LHCN-M2 (cell line): ENCODE measurements at places on chromosomes 11 and 22. TPM values are rescaled to one million over a fixed set of nuclear protein-coding genes. Genes with fewer than 3 reads are reported as not detected.

Gene HEPHL1
- not detected in 2 replicates for total RNA-seq

Gene C22orf31
- total RNA-seq: not detected in 2 replicates

Gene APIP
- 27.0 and 28.1 TPM in 2 replicates for total RNA-seq

Gene RFPL1
- not detected in 2 replicates for total RNA-seq

Gene LINC01488
- total RNA-seq: not detected in 2 replicates

Gene SEPTIN5
- 33.2 and 44.8 TPM in 2 replicates for total RNA-seq

Gene TYR
- not detected in 2 replicates for total RNA-seq

Gene TMEM151A
- 0.23 and 0.32 TPM in 2 replicates for total RNA-seq

Gene GSC2
- not detected in 2 replicates for total RNA-seq

Gene PNPLA3
- 21.7 and 23.0 TPM in 2 replicates for total RNA-seq

Gene LRRC55
- total RNA-seq: not detected in 2 replicates

Gene PPFIBP2
- total RNA-seq: 4.7 and 5.0 TPM in 2 replicates

Gene APOBEC3G
- total RNA-seq: 4.2 and 6.1 TPM in 2 replicates

Gene OR5AS1
- total RNA-seq: not detected in 2 replicates

Gene DDX6
- total RNA-seq: 71.0 and 86.1 TPM in 2 replicates

Gene NCR3LG1
- total RNA-seq: 2.0 TPM in 2 replicates

Gene SLC22A8
- total RNA-seq: not detected in 2 replicates

Gene MAPK12
- 31.2 and 33.8 TPM in 2 replicates for total RNA-seq

Gene RPL3
- total RNA-seq: 1,098 and 1,908 TPM in 2 replicates
